ENCODE measurements at places on chromosomes 2 and 18.

DNA sequence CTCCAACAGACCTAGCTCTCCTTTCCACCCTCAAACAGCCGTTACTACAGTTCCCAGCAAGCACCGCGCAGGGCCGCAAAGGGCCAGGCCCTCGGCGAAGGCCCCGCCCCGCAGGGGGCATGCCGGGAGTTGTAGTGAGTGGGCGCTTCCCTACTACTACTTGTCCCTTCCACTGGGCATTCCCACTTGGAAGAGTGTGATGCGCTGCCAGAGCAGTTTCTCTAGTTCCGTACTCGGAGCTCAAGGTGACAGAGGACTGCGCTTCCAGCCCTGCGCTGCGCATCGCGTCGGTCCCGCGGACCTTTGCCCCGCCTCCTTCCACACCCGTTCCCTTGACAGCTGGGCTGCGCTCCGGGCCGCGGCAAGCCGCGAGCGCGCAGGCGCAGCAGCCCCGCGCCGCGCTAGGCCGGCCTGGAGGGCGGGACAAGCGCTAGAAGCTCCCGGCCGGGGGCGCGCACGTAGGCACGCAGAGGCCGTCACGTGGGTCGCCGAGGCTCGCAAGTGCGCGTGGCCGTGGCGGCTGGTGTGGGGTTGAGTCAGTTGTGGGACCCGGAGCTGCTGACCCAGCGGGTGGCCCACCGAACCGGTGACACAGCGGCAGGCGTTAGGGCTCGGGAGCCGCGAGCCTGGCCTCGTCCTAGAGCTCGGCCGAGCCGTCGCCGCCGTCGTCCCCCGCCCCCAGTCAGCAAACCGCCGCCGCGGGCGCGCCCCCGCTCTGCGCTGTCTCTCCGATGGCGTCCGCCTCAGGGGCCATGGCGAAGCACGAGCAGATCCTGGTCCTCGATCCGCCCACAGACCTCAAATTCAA is at the start of gene VAPA:
Gene VAPA, plus strand, starts transcription at position 491 of the 808 bp plus-strand sequence. Its CDS starts 241 bp downstream, at position 732.
- DNase-seq = peak; percentile 97

DNA sequence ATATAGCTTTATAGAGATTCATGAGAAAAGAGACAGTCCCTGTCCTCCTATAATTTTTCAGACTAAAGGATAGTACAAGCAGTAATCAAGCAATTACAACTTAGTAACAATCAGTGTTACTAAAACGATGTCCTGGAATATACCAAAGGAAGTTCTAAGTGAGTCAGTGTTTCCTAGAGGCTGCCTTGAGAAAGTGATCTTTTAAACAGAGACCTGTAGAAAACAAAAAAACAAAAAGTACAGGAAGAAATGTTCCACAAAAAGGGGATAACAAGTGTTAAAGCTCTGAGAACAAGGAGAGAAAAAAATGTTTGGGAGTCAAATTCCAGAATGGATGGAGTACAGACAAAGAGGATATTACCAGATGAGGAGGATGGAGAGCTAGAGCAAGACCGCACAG is 556.4 kb downstream of the ERBB4 start:
- no peak for DNase-seq

DNA sequence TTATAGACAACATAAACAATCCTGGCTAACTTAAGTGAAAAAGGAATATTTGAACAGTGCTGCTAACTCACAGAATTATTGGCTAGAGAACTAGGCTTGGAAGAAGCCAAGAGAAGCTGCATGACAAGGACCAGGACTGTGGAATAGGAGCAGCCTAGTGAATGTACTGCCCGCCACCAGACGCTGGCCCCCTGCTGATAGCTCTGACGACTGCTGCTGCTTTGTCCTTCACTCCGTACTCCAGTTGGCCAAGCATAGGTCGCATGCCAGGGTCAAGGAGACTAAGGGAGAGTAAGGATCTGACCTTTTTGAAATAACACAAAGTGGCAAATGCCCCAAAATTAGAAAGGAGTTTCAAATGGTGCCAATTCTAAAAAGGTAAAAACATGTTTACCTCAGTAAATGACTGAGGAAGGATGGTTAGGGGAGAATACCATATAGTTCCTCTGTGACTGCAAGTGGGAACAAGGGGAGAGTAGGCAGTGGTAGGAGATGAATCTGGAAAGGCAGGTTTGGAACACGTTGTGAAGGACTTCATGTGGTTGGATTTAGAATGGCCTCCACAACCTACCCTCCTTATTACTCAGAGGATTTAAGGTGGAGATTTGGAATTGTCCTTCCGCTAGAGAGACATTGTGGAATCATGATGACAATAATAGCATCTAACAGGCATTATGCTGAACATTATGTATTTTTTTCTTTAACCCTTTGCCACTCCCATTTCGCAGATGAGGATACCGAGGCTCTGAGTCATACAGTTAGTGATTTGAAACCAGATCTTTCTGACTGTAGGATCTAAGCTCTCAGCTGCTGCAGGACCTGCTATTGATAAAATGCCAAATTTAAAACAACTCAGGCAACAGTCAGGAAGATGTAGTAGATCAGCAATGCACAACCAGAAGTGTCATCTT is 19.5 kb downstream of the STRADB start:
- no peak for DNase-seq

DNA sequence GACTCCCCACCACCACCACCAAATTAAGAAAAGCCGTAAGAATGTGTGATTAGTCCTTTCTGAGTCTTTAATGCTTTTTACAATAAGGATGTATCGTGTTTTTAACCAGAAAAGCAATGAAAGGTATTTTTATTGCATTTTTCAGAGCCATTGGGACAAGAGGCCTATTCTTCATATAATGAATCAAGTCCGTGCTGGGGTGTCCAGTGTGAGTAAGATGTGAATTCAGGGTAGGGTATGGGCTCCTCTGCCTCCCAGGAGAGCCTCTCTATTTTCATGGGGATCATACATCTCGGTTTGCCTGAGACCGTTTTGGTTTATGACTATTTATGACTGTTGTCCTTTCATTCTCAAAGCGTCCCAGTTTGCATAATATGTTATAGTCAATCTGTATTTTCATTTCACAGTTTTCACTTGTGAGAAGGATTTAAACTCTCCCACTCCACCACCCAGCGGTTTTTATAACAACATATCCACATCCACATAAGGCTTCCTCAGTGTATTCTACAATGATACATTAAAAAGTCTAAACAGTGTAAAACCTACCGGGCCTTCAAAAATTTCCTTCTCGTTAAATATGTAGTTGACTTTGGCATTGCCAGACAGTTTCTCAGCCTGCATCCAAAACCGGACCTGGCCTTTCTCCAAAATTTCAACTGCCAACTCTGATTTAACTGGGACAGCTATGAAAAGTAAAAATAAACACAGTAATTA is 80.8 kb upstream of the LPIN2 start:
- DNase-seq = no peak

- DNase-seq = no peak
These were observed 487.5 kb downstream of the IRS1 start for GRCh38 chr2:226312155-226312554.

DNA sequence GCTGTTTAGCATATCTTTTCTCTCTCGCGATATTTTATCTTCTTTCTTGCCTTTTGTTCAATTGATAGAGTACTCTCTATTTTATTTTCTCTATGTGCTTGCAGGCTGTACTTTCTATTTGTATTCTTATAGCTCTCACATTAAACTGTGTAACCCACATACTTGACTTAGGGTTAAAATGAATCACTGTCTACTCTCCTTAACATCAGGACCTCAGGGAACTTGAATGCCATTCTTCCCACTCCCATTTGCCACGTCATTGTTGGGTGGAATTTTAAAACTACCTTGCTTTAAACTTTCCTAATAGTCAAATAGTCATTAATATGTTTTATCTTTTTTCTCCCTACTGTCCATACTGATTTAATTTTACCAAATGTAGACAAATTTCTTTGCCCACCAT is 269.7 kb downstream of the ALPK2 start:
- no peak for DNase-seq
